ENCODE measurements at places on chromosomes 3 and 15.

DNA sequence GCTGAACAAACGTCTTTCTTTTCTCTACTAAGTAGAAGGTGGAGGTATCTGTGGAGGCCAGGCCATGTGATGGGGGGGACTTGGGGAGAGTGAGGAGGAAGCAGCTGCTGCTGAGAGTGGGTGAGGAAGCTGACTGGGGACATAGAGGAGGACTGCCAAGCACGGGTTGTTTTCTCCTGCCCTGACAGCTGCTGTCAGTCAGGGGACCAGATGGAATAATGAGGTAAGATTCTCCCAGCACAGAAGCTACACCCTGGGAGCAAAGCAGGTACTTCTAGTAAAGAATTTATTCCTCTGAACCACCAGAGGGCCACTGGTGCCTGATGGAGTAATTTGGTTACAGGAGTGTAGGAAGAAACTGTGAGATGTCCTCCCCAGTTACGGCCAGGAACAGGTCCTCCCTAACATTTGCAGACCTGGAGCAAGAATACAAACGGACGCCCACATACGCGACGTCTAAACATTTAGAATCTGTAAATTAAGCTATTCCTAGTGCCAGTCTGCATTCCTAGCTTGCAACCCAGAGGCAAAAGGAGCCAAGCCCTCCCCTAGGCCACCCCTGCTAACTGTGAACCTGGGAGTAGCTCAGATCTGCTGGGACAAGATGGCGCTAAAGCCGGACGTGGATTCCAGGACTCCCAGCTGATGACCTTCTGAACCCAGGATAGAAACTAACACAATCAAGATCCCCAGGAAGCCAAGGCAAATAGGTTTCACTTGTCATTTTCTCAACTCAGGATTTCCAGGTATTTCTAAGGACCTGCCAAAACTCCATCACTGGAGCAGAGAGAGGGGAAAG lies 14.8 kb downstream of the CRYGS start:
- no peak for DNase-seq

DNA sequence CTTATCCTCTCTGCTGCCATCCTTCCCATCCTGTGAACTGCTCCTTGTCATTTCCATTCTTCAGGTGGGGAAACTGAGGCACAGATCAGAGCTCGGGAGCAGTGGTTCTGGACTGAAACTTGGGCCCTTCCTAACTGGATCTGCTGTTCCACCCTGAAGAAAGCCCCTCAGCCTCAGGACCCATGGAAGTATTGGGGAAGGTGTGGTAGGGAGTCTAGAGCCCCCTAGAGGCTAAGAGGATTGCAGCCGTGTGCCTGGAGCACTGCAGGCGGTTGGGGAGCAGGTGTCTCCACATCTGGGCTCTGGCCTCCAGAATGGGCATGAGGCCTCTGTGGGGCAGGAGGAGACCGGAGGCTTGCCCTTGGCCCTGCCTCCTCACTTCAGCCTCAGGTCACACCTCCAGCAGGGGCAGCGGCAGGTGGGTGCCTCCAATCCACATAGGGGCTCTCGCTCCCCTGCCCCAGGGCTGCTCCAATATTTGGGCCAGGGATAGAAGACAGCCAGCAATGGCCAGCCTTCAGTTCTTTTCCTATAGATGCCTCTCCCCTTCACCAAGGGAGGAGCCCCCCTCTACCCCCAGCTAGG lies 28.1 kb downstream of the DNAJB8 start:
- no peak for DNase-seq

DNA sequence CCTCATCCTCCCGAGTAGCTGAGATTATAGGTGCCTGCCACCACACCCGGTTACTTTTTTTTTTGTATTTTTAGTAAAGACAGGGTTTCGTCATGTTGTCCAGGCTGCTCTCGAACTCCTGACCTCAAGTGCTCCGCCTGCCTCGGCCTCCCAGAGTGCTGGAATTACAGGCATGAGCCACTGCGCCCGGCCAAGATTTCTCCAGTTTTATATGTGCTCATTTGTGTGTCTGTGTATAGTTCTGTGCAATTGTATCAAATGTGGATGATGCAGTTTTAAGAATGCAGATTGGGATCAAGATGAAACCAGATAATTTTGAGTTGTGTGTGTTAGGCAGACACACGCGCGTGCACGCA lies 68.3 kb downstream of the SLCO3A1 start:
- DNase-seq: no peak

DNA sequence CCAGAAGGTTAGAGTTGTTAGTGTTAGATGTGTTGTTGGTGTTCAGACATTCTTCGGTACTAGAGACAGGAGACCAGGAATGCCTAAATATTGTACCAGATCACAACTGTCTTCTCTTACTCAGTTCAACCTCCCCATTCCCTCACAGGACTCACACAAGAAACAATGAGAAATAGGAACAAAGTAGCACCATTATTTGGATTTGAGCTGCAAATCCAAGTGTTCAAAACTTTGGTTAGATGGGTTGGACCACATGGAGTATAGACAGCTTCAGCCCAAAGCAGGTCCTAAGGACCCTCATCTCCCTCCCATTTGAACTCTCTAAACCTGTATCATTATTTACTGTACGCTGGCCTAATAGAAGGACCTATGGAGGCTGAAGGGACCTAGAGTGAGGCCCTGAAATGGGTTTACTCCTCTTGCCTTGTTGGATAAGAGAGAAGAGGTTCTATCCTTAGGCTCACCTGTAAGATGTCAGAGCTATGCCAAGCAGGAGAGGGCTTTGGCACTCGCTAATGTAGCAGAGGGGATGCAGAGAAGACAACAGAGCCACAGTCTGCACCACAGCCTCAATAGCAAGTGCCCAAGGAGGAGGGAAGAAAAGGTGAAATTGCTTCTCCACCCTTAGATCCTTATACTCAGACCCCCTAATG lies 70.9 kb downstream of the FNDC3B start:
- no peak for DNase-seq

DNA sequence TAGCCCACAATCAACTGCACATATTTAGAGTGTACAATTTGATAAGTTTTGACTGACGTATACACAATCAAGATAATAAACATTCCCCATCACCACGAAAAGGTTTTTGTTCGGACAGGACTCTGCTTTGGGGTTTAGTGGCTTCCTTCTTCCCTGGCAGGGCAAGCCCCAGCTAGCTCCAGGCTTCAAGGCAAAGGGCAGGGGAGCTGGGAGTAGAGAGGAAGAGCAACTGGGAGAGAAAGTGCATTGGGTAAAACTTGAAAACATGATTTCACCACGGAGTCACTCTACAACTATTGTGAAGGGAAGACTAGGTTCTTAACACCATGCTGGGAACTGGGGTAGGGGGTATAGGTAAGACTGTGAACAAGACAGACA lies 185.1 kb upstream of the UBE2E1 start:
- DNase-seq: no peak

GRCh38 chr3:185594073-185594472 lies 8.0 kb downstream of the SENP2 start:
- DNase-seq: no peak

DNA sequence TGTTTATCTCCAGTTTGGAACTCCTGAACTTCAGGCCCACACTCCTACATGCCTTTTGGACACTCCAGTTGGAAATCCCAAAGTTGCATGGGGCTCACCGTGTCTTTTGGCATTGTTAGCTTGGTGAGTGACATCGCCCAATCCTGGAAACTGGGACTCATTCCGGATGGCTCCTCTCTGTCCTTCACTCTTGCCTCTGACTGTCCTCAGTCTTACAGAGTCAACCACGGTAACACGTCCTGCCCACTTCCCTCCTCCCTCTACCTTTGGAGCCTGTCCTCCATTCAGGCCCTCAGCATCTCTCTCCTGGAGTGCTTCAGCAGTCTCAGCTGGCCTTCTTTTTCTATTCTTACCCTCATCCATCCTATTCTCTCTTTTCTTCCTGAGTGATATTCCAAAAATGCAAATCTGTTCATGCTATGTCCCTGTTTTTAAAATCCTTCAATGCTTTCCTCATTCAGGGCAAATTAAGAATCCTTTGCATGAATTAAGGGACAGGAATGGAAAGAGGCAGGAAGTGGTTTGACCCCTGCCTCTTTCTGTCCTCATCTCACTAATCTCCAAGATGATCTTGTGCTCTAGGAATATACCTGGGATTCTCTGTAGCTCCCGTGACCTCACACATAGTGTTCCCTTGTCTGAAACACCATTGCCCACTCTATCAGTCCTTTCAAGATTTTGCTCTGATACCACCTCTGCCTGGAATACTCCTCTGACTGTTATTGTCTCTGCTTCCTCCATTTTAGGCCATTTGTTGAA lies 42.5 kb downstream of the LPP start:
- no peak for DNase-seq

GRCh38 chr15:70257573-70258248 lies 160.0 kb upstream of the TLE3 start:
- DNase-seq: no peak

- no peak for DNase-seq
Observed at GRCh38 chr3:62538691-62539356, 165.5 kb upstream of the FEZF2 start.

DNA sequence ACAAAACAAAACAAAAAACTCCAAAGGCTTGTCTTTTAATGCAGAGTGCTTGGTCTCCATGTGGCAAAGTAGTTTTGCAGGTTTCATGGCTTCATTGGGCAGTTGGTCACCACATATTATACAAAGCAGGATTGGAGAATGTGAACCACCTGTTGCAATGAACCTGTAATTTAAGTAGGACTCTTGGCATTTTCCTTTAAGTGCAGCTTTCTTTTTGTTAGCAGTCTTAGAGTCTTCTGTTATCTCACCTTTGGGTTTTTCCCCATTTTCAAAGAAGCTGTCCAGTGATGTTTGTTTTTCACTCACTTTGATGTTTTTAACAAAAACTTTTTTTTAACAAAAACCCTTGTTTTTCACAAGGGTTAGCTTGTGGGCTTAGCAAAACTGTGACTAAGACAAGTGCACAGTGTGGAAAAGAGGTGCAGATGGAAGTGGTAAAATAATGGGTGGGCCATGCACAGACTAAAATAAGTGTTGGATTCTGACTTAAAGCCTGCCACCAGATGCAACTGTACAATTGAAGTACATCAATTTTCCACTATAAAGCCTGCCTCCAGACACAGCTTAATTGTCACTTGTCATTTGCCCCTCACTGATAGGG lies 2.9 kb upstream of the PLSCR1 start:
- DNase-seq: no peak

DNA sequence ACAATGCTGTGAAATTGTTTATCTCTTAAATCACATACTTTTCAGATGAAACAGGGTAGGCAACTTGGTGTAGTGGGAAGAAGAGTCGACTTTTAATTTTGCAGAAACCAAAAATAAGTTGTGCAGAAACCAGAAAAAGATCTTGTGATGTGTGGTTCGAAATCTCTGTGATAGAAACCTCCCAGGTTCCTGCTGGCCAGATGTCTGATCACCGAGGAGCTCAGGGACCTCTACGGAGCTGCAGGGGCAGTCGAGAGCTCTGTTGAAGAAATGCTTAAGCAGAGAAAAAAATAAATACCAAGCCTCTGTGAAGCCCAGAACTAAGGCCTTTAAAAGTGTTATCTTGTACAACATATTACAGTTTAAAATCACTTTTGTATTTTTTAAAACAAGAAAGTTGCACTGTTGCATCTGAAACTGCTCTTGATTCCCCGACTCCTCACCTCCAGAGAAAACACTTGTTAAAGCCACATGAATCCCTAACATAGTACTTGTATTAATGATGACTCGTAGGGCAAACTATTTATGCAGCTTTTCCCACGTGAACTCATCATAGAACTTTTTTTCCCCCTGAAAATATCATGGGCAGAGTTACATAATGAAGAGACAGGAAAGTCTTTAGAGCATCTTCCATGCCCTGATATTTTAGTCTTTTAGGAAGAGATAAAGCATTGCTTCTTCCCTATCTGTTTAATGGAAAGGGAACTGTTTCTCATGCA lies 51.3 kb downstream of the CCK start:
- DNase-seq: no peak

GRCh38 chr3:31135546-31135945 lies 241.1 kb upstream of the GADL1 start:
- DNase-seq: no peak

- no peak for DNase-seq
Observed at GRCh38 chr3:137761563-137762503, 2.3 kb upstream of the SOX14 start.

DNA sequence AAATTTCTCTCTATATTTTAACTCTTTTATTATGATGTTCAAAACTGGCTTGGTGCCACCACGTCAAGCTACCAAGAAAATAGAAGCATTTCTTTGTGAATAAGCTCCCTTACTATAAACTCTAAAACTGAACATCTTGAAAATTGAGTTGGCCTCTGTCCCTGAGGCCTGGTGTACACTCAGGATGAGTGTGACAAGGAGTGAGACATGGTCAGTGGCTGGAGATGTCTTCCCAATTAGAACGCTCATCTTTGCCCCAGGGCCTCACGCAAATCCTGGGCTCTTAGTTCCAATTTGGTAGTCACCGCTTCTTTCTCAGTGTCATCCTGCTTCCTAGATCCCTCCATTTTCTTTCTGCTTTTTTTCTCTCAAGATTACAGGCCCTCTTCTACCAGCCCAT lies 26.2 kb downstream of the SLC2A2 start:
- DNase-seq: no peak

DNA sequence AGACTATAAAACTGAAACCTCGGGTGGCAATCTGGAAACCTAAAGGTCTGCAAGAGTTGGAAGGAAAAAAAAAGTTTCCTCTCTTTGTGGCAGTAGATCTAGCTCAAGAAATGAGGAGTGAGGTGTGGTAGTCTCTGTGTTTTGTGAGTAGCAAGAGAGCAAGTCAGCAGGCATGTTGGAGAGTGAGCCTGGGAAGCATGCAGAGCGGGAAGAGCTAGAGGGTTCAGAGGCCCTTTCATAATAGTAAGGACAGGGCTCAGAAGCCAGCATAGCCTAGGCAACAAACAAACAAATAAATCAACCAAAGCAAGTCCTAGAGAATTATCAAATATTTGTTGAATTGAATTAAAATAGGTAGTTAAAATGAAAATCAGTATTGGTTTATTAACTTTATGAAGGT lies 189.7 kb upstream of the CBLB start:
- no peak for DNase-seq

- DNase-seq: no peak
Observed at GRCh38 chr3:151998744-151999143, 125.3 kb downstream of the SUCNR1 start.

DNA sequence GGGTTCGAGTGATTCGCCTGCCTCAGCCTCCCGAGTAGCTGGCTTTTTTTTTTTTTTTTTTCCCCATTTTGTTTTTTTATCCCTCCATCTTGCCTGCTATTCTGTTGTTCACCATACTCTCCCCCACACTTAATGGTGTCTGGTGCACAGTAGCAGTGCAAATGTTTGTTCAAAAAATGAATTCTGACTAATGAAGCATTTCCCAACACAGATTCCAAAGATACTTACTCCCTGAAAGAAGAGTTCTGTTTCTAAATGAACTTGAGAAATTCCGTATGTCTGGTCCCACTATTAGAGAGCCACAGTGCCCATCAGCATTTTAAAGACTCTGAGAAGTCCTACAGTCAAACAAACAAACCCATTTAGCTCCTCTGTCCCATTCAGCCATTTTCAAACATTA lies 9.5 kb downstream of the EDEM1 start:
- no peak for DNase-seq

- DNase-seq: no peak
Observed at GRCh38 chr15:47473832-47474231, 243.5 kb upstream of the SEMA6D start.

- DNase-seq: no peak
Observed at GRCh38 chr3:189301479-189301878, 129.7 kb downstream of the TPRG1 start.

Measured in activated CD4-positive, alpha-beta T cell treated with anti-CD3 and anti-CD28 coated beads for 1 hour (primary cell).